ENCODE measurements at places on chromosomes 1 and 21. TPM values are rescaled to one million over a fixed set of nuclear protein-coding genes. Genes with fewer than 3 reads are reported as not detected.

DNA sequence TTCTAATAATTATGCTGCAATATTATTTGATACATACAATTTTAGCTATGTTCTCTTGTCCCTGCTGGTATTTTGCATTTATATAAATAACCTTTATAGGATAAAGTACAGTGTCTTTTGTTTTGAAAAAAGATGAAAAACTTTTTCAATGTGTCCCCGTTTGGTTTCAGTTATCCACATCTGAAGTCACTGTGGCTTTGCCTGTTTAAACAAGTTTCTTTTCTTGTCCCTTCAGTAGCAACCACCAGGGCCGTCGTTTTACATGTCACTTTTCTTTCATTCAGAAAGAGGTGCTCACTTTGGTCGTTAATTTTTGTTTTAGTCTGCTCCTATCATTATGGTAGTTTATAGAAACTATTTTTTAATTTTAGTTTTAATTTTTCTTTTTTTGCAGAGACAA, 41.4 kb downstream of the RABGAP1L start:
- DNase-seq, result no peak

- no peak for DNase-seq
These were observed 5.9 kb downstream of the COX20 start for GRCh38 chr1:244841273-244841927.

The DIO1 gene
- not detected for total RNA-seq

The TGFB2 gene
- total RNA-seq, result 29.4 TPM

GRCh38 chr1:183653462-183653794, 312 bp upstream of the APOBEC4 start:
- DNase-seq, result no peak

DNA sequence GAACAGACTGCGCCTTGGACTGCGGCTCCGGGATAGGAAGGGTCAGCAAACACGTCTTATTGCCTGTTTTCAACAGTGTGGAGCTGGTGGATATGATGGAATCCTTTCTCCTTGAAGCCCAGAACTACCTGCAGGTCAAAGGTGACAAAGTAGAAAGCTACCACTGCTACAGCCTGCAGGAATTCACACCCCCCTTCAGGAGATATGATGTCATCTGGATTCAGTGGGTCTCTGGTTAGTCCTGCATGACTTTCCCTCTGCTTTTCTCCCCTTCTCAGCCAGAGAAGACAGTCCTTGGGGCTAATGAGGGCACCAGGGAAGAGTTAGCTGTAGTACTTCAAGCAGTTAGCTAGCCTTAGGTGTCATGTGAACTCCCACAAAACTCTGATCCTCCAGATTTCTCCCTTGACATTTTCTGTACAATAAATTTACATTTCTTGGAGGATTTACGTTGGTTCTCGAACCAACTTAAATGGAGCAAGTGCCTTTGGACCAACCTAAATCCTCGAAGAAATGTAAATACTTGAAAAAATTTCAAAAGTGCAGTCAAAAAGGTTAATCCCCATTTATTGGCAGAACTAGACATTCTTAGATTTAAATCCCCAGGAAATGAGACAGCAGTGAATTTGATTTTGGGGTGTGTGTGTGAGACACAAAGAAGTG, 20.9 kb downstream of the NTMT2 start:
- no peak for DNase-seq

DNA sequence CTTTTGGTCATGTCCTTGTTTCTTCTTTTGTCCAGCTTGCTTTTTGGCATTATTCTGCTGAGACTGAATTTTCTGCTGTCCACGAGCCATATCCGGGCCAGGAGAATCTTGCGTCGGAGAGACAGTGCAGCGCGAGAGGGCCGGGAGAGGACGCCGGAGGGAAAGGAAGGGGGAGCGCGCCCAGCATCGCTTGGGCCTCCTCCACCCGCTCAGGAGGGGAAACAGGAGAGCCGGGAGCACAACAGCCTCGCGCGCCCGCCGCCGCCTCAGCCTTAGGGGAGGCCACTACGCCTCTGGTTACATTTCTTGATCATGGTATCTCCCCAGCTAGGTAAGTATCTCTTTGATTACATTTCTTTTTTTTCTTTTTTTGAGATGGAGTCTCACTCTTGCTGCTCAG, 7.4 kb upstream of the DEGS1 start:
- peak; percentile 43 for DNase-seq

GRCh38 chr1:202045705-202046104, 35.3 kb downstream of the ELF3 start:
- DNase-seq, result no peak

- no peak for DNase-seq
These were observed 364.3 kb downstream of the PLPP3 start for GRCh38 chr1:56215086-56215485.

The KCNQ4 gene
- 0.96 TPM for total RNA-seq

DNA sequence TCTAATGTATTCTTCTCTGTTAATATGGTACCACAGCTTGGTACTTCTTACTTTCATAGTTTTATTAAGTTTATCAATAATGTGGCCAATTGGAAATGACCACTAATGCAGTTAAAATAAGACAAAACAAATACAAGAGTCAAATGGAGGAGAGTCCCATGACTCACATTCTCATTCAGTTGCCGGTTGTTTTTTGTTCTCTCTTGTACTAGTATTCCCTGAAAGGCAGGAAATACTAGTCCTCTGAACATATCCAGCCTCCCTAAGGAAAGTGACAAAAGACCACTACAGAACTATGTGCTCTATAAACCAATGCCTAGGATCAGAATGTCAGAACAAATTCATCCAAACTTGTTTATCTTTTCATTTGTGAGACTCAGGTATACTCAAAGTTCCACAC, 165.2 kb upstream of the SAMSN1 start:
- DNase-seq, result no peak

- DNase-seq, result no peak
These were observed 478.2 kb downstream of the NPHP4 start for GRCh38 chr1:5513846-5514526.

GRCh38 chr1:38735651-38736161, 123.9 kb downstream of the RRAGC start:
- no peak for DNase-seq

- DNase-seq, result no peak
These were observed 48.7 kb upstream of the COL18A1 start for GRCh38 chr21:45356251-45356650.

GRCh38 chr1:39293375-39294070, 89.0 kb downstream of the MACF1 start:
- no peak for DNase-seq

The BLZF1 gene
- 21.6 TPM for total RNA-seq

DNA sequence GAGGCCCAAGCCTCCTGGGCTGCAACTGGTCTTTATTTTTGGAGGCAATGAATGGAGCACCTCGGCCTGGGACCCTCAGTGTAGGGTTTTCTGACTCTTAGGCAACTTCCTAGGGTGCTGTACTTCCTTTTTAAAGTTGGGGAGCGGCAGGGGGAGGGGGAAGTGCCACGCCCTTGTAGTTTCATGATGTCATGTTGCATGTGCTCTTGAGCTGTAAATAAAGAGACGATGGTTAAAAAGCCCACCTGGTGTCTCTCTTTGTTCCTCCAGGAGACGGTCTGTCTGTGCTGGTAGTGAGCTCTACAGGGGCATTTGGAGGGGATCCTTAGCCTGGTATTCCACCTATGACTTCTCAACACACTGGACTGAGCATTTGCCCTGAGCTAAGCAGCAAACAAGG, 10.3 kb upstream of the AGTRAP start:
- DNase-seq, result no peak

The ACKR1 gene
- total RNA-seq, result 38.6 TPM

DNA sequence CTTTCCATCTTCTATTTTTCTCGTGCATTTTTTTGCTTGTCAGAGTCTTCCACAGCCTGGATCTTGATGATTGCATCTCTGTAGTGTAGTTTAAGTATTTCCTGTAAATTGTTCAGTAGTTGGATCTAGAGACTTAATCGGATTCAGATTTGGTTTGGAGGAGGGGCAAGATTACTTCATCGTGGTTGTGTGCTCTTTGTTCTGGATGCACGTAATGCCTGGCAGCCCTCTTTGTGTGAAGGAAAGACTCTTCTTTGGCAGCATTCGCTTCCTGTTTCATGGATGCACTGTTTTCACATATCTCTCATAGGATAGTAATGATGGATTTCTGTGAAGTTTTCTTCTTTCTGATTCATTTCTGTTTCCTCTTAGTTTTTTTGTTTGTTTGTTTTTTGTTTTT, 14.2 kb downstream of the SEMA4A start:
- DNase-seq, result no peak

DNA sequence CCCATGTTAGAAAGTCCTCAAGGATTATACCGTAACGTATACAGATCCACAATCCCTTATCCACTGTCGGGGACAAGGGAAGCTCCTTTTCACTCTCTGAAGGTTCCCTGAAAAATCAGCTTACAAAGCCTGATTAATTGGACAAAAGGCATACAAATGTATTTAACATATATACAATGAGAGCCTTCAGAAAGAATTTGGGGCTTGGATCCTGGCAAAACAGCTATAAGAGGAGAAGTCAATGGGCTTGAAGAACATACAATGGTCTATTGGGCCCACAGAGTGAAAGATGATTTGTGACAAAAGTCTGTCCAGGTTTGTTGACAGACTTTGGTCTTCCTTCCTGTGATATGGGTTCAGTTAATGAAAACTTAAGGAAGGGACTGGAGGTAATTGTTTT, 10.7 kb downstream of the TACSTD2 start:
- no peak for DNase-seq

DNA sequence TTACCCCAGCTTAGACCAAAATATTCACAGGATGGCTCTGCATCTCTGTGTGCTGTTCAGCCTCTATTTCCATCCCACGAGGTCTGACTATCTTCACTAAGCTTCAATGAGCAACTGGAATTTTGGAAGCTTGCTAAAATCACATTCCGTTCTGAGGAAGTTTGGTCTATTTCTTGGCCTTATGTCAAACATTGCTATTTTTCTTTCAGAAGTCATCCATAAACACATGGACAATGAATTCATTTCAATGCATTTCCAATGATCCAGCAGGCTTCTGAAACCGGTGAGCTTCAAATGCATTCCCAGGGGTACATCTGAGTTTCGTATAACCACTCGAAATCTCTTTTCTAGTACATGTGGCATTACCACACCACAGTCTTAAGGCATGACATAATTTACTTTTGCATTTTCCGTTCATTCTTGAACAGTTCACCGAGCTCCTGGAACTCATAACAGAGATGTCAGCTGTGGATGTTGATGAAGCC, 294.1 kb upstream of the KAZN start:
- no peak for DNase-seq

DNA sequence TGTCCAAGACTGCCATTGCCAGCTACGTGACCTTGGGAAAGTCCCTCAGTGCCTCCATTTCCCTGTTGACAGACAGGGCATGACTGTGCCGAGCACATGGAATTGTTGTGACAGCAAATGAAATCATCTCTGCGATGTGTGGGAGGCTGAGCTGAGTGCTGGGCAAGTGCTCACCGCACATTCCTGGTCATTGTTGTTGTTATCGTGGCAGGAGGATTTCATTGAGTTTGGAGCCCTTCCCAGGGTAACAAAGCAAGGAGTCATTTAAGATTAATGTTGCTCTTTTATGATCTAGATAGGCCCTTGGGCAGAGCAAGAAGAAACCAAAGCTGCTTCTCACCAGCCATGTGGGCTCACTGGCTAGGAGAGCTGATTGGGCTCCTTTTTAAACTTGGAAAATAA, 39.6 kb upstream of the ITPKB start:
- peak; percentile 11 for DNase-seq

The NTRK1 gene
- 0.43 TPM for total RNA-seq

GRCh38 chr1:234963180-234963903, 165.3 kb downstream of the TOMM20 start:
- no peak for DNase-seq

DNA sequence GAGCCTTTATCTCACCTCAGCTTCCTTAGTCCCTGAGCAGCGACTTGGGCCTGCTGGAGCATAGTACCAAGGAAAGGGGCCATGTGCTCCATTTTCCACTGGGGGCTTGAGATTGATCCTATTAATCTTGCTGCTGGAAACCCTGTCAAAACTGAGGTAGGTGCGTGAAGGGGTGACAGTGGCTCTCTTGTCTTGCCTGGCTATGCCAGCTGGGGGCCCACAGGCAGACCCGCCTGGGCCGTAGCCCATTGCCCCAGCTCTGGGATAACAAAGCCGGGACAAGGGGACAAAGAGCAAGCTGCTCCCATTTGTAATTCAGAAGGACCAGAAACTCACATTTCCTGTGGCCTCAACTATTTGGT, 10.3 kb upstream of the CELSR2 start:
- no peak for DNase-seq

- peak; percentile 42 for DNase-seq
These were observed 643 bp upstream of the MOV10 start for GRCh38 chr1:112673592-112674439.

DNA sequence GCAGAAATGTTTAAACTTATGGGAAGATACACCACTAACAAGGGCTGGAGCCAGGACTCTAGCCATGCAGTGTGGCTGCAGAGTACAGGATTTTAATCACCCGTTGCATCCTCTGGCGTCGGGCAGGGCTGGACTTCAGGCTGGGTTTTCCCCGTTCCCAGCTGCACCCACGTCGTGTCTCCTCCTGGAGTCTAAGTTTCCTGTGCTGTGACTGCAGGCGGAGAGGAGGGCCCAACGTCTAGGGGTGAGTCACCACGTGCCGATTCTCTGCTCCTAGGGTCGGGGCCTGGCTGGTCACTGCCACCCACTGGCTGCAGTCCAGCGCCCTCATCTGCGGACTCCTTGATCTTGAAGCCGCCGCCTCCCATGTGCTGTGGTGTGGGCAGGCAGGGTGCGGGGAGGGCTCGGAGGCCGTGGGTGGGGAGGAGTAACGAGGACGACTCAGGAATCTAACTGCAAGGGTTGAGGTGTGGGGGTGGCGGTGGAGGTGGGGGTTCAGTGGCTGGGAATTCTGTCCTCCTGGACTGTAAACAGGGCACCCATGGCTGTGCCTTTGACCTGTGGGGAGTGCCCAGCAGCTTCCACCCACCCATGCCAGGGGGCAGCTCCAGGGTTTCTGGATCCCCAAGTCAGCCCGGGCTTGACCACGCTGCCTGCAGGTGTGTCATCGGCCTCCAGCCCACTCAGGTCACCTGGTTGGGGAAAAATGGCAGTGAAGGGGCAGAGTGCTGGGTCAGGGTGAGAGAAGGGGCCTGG, 77.8 kb downstream of the ALPL start:
- peak; percentile 57 for DNase-seq

The CIART gene
- 15.5 TPM for total RNA-seq

DNA sequence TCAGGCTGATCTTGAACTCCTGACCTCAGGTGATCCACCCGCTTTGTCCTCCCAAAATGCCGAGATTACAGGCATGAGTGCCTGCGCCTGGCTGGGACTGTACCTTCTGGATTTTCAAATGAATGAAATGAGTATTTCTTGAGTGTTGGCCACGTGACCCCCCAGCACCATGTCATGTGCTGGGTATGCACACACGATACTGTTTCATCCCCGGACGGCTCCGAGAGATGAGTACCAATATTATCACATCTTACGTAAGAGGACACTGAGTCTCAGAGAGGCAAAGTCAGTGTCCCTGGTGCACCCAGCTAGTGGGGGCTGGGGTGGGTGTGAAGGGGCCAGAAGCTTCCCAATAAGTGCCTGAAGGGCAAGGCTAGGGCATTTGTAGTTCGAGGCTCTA, 780 bp upstream of the CROCC start:
- no peak for DNase-seq

GRCh38 chr1:200899015-200899386, 4.3 kb downstream of the INAVA start:
- no peak for DNase-seq

GRCh38 chr1:116586741-116587143, 15.9 kb upstream of the CD58 start:
- no peak for DNase-seq

- no peak for DNase-seq
These were observed 21.7 kb downstream of the CACNA1S start for GRCh38 chr1:201090541-201090940.
